ENCODE measurements at places on chromosomes 13 and 19.

GRCh38 chr13:101811284-101811839 lies 358.9 kb downstream of the ITGBL1 start:
- DNase-seq, result peak; percentile 17

GRCh38 chr19:8196271-8196927 lies 12.8 kb upstream of the CERS4 start:
- no peak for DNase-seq

DNA sequence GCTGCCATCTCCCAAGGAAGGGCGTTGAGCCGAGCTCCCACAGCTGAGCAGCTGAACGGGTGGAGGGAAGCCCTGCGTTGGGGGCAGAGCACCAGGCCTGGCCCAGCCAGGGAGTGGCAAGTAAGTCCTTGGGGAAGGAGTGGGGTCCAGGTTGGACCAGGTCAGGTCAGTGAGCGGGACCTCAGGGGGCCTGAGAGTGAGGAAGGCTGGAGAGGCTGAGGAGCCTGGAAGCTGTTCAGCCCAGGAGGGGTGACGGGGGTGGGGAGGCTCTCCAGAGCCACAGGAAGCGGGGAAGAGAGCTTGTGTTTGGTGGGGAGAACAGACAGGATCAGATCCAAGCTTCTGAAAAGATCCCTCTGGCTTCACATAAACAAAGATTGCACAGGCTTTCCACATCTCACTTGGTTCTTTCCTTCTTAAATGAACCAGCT lies 55.4 kb upstream of the ATP12A start:
- DNase-seq, result no peak

DNA sequence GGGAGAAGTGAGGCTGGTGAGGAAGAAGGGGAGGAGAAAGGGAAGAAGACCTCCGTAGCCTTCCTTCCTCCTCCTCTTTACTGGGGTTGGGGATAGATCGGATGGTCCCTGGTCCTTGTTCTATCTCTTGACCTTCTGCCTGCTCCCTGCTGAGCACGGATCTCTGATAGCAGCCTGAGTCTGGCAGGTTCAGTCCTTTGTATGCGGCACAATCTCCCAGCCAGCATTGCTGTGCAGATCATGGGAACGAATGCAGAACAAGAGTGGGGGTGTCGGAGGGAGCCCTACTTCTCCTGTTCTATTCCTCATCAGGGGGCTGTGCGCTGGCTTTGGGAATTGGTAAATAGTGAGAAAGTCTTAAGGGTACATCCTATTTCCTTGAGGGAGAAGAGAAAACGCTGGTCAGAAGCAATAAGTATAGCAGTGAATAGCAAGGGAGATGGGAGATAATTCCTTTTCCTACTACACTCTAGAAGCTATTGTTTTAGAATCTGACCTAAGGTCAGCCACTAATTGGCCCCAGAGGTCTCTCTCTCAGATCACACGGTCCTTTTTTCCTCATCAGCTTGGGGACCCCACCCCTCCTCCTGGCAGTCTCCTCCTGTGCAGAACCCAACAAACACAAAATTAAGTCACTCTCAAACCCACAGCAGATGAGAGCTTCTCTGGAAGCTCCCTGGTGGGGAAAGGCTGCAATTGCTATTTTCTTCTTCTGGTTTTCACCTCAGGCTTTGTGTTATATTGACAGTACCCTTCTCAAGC lies 41.0 kb downstream of the KL start:
- DNase-seq, result no peak

GRCh38 chr13:38542601-38543000 lies 144.3 kb upstream of the FREM2 start:
- DNase-seq, result peak; percentile 26

- no peak for DNase-seq
These were observed 32.4 kb downstream of the SERPINE3 start for GRCh38 chr13:51371768-51372399.

GRCh38 chr13:26619358-26619757 lies 61.9 kb downstream of the WASF3 start:
- peak; percentile 64 for DNase-seq

- no peak for DNase-seq
These were observed 172.1 kb upstream of the RFC3 start for GRCh38 chr13:33645591-33646554.

GRCh38 chr19:18946918-18947317 lies 5.9 kb upstream of the HOMER3 start:
- DNase-seq, result no peak

DNA sequence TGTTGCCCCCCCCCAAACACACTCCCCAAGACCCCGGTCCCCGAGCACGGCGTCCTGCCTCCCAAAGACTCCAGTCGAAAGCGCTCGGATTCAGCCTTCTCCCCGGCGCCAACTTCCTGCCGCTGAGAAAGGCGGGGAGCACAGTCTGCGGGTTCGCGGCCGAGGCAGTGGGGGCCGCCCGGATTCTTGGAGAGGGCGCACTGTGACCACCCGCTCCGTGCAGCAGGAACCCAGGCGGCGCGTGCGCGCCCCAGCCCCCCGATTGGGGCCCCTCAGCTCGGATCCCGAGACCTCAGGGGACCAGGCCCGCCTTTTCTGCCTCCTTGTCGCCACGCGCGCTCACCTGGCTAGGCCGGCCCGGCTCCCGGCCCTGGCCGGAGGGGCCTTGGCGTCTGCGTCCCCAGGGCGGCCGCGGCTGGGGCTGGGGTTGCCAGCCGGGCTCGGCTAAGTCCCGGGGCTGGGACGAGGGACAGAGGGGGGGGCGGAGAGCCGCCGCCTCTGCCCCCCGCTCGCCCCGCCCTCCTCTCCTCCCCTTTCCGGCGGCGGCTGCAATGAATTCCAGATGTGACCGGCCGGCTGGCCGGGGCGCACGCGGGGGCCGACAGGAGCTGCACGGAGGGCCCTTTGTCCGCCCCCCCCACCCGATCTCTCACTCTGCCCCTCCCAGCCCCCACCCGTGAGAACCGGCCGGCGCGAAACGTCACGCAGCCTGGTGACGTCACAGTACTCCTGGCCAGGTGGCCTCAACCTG lies at the start of gene S1PR2:
Gene S1PR2 (minus strand): TSS at position 471 of the 751 bp plus-strand sequence. CDS start 6,426 bp downstream, outside the sequence.
- DNase-seq, result no peak

DNA sequence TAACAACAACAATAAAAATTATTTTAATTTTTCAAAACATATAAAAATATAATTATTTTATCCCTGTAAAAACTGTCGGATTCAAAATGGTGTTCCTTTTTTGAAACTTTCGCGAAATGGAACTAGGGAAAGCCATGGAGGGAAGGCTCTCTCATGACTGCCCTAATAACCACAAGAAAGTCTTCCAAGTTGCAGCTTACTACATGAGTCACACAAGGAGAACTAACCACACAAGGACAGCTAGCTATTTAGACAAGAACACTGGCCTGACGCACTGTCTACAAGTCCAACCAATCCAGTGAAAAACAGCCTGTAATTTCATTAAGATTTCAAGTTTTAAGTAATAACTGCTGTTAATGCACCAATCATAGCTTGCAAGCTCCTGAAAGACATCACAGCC lies 319.2 kb upstream of the PCDH9 start:
- DNase-seq, result no peak

GRCh38 chr13:99374994-99375737 lies 68.0 kb upstream of the GPR183 start:
- no peak for DNase-seq

- no peak for DNase-seq
These were observed 570.9 kb downstream of the GPC6 start for GRCh38 chr13:93797463-93797862.

Measured in foreskin keratinocyte (primary cell).